Large intestine (tissue), 12 donors: ENCODE measurements at places on chromosomes 11 and 22. TPM values are rescaled to one million over a fixed set of nuclear protein-coding genes. Genes with fewer than 3 reads are reported as not detected.
A peak's percentile ranks its signal among the peaks of the same experiment; 100 is the strongest.

GRCh38 chr11:1854949-1855885 lies 2.3 kb downstream of the LSP1 start:
- no peak for DNase-seq

GRCh38 chr22:39527481-39527961 lies 5.0 kb downstream of the RPS19BP1 start:
- DNase-seq = peak; percentile 72

Gene ALG8
- polyA plus RNA-seq = 35.3 TPM

GRCh38 chr22:40420341-40421081 lies 50.1 kb downstream of the SGSM3 start:
- DNase-seq = no peak

DNA sequence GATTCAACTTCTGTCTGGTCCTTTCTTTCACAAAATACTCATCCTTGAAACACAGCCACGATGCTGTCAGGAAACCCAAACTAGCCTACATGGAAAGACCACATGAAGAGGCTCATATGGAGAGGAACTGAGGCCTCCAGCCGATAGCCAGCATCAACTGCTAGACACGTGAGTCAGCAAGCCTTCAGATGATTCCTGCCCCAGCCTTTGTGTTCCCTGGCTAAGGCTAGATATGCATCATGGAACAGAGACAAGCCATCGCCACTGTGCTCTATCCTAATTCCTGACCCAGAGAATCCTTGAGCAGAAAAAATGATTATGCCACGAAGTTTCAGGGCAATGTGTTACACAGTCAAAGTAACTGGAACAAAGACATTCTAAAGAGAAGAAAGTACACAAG lies 75.5 kb downstream of the ENTHD1 start:
- no peak for DNase-seq

DNA sequence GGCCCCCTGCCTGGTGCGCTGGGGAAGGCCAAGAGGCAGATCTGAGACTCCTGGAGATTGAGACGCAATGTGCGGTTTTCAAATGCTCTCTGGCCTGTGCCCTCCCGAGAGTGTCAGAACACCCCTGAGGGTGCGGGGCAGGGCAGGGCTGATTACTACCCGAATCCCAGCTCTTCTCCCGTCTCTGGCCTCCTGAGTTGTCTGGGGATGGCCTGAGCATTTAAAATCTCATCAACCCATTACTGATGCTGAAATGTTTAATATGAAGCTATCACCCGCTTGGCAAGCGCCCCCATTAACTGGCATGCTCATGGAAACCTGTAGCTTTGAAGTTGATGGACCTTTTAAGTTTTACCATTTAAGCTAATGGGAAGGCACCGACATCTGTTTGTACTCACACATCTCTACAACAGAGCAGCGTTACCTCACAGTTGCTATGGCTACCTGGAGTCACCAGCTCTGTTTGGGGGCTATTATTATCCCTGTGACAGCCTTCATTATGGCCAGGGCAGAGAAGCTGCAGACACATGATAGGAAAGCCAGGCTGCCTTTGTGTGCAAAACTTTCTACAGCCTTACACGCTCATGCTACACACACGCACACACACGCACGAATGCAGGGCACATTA lies 3.6 kb upstream of the MB start:
- peak; percentile 37 for DNase-seq

- DNase-seq = no peak
Measured at GRCh38 chr11:74754507-74755252, 6.0 kb downstream of the RNF169 start.

DNA sequence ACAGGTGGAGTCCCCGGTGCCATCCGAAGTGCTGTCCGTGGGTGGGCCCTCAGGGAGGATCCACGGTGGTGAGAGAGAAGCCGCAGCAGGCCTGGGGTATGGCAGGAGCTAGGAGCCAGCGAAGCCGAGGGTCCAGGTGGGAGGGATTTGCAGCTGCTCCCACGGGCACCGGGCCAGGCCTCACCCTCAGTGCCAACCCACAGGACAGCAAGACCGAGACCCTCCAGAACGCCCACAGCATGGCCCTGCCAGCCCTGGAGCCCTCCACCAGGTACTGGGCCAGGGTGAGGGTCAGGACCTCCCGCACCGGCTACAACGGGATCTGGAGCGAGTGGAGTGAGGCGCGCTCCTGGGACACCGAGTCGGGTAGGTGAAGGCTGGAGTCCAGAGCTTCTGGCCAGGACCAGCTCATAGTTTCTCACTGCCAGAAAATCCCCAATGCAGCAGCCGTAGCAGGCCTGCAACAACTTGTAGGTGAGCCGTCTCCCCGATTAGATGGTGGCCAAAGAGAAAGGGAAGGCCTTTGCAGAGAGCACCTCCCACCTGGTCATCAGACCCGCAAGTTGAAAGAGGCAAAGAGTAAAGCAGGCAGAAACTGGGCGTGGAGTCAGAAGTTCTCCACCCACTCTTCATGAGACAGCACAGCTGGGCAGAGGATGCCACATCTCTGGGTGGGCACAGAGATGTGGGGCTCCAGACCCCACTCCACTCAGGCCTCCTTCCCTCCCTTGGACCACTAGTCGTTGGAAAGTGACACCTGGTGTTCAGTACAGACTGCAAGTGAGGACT lies 20.4 kb downstream of the CSF2RB start:
- no peak for DNase-seq

Gene SLC25A45
- polyA plus RNA-seq = 41.2 TPM

Gene SLC17A6
- polyA plus RNA-seq = not detected

DNA sequence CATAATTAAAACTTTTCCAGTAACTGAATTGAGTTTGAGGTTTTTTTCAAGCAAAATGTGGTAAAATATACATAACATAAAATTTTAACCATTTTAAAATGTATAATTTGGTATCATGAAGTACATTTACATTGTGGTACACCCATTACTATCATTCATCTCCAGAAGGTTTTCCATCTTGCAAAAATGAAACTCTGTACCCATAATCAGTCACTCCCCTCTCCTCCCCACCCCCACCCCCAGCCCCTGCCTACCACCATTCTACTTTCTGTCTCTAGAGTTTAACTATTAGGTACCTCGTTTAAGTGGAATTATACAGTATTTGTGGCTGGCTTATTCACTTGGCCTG lies 63.7 kb downstream of the MICAL2 start:
- no peak for DNase-seq
